ENCODE measurements at places on chromosomes 11 and 22.

GRCh38 chr11:126284829-126285228, 1.9 kb downstream of the TIRAP start:
- no peak for DNase-seq

GRCh38 chr11:7572001-7572712, 58.4 kb downstream of the PPFIBP2 start:
- DNase-seq: no peak

GRCh38 chr11:69911310-69912160, 92.3 kb upstream of the FGF3 start:
- DNase-seq: no peak

GRCh38 chr11:121291896-121292494, 576 bp upstream of the SC5D start:
- DNase-seq: peak; percentile 44

DNA sequence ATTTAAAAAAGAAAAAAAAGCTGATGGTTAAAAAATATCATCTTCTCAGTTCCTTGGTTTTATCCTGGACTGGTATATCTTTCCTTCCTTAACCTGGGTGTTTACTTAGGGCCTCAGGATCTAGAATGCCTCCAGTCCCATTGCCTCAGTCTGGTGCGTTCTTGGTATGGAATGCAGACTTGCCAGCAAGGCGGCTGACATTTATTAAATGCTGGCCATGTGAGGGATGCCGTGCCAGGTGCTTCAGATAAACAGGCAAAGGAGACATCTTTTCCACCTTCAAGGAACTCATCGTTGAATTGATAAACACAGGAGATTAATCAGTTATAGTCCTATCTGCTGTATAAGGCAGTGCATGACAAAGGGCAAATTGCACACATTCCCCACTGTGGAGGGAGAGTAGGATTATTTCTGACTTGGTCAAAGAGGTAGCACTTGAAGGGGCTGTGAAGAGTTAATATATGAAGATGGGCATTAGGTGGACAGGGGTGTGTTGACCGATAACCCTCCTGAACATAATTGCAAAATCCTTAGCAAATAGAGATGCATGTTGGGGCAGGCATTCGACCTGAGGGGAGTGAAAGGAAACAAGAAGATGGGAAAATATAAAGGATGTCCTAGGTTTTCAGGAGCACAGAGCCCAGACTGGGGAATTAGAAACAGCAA, 54.4 kb downstream of the ALX4 start:
- no peak for DNase-seq

DNA sequence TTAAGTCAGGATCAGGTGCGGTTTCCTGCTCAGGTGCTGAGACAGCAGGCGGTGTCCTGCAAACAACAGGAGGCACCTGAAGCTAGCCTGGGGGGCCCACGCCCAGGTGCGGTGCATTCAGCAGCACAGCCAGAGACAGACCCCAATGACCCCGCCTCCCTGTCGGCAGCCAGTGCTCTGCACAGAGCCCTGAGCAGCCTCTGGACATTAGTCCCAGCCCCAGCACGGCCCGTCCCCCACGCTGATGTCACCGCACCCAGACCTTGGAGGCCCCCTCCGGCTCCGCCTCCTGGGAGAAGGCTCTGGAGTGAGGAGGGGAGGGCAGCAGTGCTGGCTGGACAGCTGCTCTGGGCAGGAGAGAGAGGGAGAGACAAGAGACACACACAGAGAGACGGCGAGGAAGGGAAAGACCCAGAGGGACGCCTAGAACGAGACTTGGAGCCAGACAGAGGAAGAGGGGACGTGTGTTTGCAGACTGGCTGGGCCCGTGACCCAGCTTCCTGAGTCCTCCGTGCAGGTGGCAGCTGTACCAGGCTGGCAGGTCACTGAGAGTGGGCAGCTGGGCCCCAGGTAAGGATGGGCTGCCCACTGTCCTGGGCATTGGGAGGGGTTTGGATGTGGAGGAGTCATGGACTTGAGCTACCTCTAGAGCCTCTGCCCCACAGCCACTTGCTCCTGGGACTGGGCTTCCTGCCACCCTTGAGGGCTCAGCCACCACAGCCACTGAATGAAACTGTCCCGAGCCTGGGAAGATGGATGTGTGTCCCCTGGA, at the start of gene MYO7A:
TSS of gene MYO7A (plus strand) at position 327 of the 772 bp plus-strand sequence. CDS start 2,389 bp downstream, outside the sequence.
- peak; percentile 17 for DNase-seq

- no peak for DNase-seq
Measured at GRCh38 chr22:17410576-17410975, 41.3 kb downstream of the CECR2 start.

- no peak for DNase-seq
Measured at GRCh38 chr22:50439871-50440331, 34.9 kb downstream of the SBF1 start.

DNA sequence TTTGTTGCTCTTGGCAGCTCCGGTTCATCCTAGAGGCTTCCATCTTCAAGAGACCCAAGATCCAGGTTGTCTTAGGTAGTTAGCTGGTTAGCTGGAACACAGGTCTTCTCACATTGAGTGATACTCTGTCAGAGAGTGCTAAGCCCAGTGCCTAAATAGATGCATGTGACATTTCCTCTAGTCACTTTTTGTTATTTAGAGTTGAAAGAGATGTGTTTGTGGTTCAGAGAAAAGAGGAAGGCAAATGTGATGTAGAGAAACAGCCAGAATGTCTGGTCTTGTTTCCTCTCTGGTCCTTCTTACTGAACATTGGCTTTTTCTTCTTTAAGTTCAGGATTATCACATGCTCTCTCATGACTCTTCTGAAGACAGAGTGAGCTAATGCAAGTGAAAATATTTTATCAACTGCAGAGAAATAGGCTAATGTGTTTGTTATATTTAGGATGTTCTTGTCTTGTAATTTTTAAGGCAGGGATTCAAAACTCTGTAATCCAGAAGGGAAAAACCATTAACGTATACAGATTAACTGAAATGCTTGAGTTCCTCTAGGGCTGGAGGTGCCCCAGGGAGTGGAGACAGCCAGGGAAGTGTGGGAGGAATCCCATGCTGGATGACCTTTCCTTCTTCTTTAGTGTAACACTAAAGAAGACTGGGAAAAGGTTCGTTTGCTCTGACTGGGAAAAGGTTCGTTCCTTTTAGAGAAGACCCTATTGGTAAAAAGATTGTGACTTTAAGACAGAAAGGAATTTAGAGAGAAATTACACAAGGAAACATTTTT, 75.4 kb downstream of the SWAP70 start:
- peak; percentile 39 for DNase-seq

DNA sequence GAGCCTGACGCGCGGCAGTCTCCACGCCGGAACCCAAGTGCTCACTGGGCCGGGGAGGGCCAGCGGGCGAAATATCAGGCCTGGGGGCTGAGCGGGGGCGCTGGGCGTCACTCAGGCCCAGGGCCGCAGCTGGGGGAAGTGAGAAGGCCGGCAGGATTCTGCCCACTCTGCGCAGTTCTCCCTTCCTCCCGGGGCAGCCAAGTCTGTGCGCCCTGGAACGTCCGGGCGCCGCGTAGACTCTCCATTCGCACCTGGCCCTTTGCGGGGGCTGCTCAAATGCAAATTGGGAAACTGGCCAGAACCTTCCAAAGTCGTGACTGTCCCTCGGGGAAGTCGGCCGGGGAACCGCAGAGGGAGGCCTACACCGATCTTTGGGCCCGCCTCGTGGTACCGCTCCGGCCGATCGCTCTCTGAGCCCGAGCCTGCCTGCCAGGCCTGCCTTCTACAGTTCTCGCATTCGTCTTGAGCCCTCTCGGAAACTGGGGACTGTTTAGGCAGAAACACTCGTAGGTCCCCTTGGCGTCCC, 2.2 kb upstream of the SLC6A5 start:
- DNase-seq: no peak

DNA sequence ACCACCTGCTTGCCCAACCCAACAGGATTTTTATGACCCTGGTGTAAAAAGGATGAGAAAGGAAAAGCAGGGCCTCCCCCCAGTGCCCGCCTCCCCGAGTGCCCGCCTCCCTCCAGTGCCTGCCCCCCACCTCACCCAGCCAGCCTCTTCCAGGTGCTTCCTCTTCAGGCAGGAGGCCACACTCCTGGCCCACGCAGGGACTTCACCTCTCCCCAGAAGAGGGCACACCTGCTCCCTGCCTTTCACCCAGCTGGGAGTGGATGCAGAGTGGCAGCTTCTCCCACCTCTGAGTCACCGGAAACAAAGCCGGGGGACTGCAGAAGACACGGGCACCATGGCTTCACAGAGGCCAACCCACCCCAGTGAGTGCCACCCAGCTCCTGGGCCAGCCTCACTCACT, 16.1 kb downstream of the CPT1A start:
- DNase-seq: no peak

- DNase-seq: peak; percentile 17
Measured at GRCh38 chr11:107018219-107018901, at the start of gene GUCY1A2. TSS of gene GUCY1A2 (minus strand) at chr11:107018476. CDS start at chr11:107018055, 421 bp downstream.

GRCh38 chr22:44811141-44811540, 58.8 kb downstream of the ARHGAP8 start:
- no peak for DNase-seq

DNA sequence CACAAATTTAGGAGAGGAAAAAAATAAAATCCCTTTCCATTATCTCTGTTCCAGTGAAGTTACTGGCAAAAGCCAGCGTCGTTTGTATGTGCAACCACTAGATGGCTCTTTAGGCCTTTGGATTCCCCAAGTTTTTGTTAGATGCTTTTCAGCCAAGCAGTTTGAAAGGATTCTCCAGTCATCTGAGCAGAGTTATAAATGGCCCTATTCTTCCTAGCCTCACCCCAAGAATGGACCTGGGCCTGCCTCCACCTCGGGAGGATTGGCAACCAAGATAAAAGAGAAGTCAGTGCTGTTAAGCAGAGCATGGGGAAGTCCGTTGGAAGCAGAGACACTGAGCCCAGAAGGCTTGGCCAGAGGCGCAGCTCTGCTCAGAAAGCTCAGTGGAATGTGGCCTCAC, 15.4 kb downstream of the FAM181B start:
- DNase-seq: peak; percentile 96

GRCh38 chr11:70477176-70477575, 78.8 kb downstream of the CTTN start:
- DNase-seq: no peak

DNA sequence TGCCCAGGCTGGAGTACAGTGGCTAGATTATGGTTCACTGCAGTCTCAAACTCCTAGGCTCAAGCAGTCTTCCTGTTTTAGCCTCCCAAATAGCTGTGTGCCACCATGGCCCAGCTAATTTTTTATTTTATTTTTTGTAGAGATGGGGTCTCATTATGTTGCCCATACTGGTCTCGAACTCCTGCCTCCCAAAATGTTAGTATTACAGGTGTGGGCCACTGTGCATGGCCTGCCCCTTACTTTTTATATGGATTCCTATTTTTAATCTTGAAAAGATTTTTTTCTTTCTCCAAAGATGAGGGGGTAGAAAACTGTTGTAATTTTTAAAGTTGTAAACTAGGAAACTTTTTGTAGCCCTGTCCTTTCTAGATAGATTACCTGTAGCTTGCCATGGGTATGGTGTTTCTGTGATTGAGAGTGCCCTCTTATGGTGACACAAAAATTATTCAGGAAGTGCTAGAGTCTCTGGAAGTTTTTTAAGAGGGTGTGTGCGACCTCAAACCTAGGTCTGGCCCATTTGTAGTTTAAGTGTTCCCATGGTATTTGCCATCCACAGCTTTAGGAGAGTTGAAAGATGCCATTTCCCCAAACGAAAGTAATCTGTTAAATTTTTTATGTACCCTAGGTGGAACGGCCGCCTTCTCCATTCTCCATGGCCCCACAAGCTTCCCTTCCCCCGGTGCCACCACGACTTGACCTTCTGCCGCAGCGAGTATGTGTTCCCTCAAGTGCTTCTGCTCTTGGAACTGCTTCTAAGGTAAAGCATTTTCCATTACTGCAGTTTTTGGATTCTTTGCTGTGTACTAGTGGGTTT, 32.4 kb downstream of the MCAM start:
- peak; percentile 23 for DNase-seq

- no peak for DNase-seq
Measured at GRCh38 chr11:107017433-107018218, 650 bp downstream of the GUCY1A2 start.

DNA sequence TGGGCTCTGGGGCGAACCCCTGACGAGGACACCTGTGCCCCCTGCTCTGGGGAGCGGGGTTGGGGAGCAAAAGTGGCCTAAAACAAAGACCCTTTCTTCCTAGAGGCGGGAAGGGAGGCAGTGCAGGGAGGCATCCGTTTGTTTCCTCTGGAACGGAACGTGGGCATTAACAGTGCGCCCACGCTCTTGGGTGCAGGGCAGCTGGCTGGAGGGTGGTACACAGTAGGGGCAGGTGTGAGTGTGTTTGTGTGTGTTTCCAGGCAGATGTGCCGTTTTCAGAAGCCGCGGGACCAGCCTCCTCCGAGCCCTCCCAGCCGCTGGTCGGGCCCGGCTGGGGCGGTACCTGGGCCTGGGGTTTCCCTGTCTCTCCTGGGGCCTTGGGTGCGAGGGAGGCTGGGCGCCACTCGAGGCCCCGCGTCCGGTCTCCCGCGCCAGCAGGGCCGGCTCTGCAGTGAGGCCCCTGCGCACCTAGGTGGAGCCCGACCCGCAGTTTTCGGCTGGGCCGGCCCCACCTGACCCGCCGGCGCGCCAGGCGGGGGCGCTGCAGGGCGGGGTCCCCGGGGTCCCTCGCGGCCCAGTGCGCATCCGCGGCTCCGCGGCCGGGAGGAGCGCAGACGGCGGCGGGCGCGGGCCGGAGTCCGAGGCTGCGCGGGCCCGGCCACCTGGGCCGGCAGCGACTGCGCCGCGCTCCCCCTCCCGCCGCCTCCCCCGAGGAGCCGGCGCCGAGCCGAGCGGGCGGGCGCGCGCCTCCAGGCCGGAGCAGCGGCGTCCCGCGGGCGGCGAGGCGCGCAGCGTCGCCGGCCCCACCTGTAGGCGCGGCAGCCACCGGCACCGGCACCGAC, 1252.7 kb downstream of the BRD1 start:
- DNase-seq: peak; percentile 11

DNA sequence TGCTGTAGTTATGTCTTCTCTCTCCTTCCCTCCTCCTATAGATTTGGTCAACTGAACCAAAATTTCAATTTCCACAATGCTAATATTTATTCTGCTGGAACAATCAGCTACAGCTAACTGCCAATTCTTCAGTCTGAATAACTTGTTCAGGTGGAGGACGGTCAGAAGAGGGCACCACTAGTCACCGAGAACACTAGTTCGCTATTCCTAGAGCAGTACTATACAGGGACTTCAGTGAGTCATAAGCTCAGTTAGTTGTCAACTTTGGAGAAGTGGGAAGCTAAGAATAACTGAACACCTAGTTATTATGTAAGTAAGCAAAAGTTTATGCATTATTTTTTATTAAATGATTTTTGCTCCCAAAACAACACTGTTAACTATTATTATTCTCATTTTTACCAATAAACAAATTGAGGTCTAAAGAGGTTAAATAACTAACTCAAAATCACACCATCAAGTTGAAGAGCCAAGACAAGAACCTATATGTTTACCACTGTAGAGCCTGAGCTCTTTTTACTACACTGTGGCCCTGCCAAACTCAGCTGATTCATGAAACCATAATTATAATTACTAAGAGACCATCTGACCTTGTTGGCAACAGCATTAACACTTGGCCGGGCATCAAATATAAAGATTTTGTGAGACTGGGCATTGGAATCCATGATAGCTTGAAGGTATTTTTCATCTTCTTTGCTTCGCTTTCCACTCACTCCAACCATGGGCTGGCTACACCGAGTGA, 59.0 kb downstream of the CEP57 start:
- DNase-seq: peak; percentile 68
